ENCODE measurements at places on chromosomes 5 and 9. TPM values are rescaled to one million over a fixed set of nuclear protein-coding genes. Genes with fewer than 3 reads are reported as not detected.

PCDHGA3 gene
- 3.4 TPM for total RNA-seq

GLDC gene
- 0.49 TPM for total RNA-seq

LCN10 gene
- total RNA-seq: 8.3 TPM

SLC25A2 gene
- total RNA-seq: not detected

PCDHGA12 gene
- total RNA-seq: 10.6 TPM

PCDHGA6 gene
- 6.4 TPM for total RNA-seq

GPR150 gene
- 1.7 TPM for total RNA-seq

CCDC180 gene
- total RNA-seq: 7.6 TPM

SOWAHA gene
- not detected for total RNA-seq

ANKRD34B gene
- total RNA-seq: not detected

DNA sequence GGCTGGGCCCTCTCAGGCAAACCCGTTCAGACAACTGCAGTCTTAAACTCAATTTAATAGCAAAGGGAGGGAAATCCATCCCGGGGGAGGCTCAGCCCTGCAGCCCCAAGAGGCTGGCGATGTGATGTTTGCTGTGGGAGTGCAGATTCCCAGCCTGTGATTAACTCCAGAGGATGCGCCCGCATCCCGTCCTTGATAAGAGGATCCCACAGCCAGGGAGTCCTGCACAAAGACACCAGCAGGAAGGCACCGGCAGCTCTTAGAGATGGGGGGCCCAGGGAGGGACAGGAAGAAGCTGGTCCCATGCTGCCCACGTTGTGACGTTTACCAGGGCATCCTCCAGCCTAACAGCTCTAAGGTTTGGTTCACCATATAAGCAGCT is 64.7 kb downstream of the MRPL36 start:
- H3K27ac ChIP-seq: no peak overlapping the region
- peak; percentile 60 for DNase-seq
- no peaks in the 10 kb centered on the region for H3K36me3 ChIP-seq
- H3K4me1 ChIP-seq: no peaks in the 10 kb centered on the region
- H3K4me3 ChIP-seq: no peak overlapping the region

GRCh38 chr9:121038804-121039203 is 11.3 kb downstream of the C5 start:
- no peaks in the 10 kb centered on the region for H3K4me1 ChIP-seq
- no peaks in the 10 kb centered on the region for H3K27me3 ChIP-seq
- H3K27ac ChIP-seq: no peak overlapping the region
- H3K4me3 ChIP-seq: no peak overlapping the region

GRCh38 chr5:179407191-179408175 is 62.2 kb upstream of the ADAMTS2 start:
- peak overlapping the region; percentile 58 for H3K27ac ChIP-seq
- H3K27me3 ChIP-seq: no peaks in the 10 kb centered on the region
- H3K36me3 ChIP-seq: no peaks in the 10 kb centered on the region
- H3K4me1 ChIP-seq: peaks cover 21% of the 10 kb centered on the region
- H3K4me3 ChIP-seq: no peak overlapping the region
- peak; percentile 77 for DNase-seq

DNA sequence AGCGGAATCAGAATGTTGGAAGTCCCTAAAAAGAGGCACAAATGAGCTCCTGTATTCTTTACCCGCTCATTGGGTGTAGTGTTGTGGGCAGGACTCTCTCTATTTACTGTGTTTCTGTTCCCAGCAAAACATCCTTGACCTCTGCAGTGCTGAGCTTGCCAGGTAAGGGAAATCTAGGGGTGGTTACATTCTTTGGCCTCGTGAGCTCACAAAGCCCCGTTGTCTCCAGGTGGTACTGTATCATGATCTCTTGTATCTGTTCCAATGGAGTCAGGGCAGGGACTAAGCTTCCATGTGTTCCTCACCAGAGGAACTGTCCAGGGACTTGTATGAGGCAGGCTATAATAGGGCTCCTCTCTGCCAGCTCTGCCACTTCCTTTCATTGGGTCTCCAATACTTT is 11.8 kb upstream of the IFNA14 start:
- H3K27ac ChIP-seq: no peak overlapping the region
- H3K4me1 ChIP-seq: no peaks in the 10 kb centered on the region
- no peaks in the 10 kb centered on the region for H3K36me3 ChIP-seq

DNA sequence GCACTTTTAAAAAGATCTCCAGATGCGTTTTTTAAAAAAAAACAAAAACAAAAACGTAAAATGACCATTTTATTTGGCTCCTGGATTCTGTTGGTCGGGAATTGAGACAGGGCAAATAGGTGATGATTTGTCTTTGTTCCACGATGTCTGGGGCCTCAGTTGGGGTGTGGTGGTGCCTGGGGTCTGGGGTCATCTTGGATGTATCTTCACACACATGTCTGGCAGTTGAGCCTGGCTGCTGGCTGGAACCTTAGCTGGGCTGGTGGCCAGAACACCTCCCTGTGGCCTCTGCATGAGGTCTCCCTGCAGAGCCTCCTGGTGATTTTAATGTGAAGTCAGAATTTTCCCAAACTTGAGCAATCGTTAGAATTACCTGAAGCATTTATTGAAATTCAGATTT is 42.5 kb upstream of the BASP1 start:
- H3K36me3 ChIP-seq: no peaks in the 10 kb centered on the region
- H3K27me3 ChIP-seq: no peaks in the 10 kb centered on the region
- no peak overlapping the region for H3K4me3 ChIP-seq
- H3K4me1 ChIP-seq: peaks cover under 1% of the 10 kb centered on the region

DNA sequence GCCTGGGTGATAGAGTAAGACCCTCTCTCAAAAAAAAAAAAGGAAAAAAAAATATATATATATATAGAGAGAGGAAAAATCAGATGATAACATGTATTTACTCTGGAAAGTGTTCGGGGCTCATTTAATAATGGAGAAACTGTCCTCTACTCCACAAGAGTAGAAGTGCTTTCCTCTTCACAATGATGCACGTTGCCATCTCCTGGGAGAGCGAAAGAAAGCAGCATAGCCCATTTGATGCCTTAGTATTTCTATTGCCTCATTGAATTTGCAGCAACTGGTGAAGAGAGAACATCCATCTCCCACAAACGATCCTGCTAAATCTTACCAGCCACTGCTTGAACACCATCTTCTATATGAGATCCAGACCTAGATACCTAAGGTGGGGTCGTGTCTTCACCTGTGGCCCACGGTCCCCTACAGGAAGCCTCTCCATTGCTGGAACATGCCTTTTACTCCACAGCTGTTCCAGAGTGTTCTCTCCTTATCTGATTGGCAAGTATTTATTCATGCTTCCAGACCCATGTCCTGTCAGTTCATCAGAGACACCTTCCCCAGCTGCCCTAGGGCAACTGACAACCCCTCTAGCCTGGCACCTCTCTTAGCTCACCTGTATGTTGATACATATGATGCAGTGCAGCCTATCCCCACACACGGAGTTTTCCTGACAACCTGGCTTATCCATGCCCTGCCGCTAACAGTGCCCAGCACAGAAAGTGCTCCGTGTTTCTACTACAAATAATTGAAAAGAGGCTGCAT is 115.3 kb downstream of the MARCHF11 start:
- H3K4me3 ChIP-seq: no peak overlapping the region
- H3K27me3 ChIP-seq: no peaks in the 10 kb centered on the region
- no peaks in the 10 kb centered on the region for H3K36me3 ChIP-seq
- no peaks in the 10 kb centered on the region for H3K4me1 ChIP-seq
- no peak overlapping the region for H3K27ac ChIP-seq
- DNase-seq: no peak

DNA sequence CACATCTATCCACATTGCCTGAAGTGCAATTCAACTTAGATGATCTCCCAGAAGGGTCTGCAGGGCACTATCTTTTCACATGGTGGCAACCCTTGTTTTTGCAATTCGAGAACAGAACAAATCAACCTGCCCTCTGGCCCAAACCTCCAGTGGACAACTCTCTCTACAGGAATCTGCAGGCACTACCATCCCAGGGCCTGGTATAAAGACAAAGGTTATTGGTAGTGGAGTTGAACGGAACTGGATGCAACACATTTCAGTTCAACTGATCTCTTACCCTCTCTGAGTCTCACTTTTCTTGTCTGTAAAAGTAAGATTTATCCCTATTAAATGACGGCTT is 153.2 kb upstream of the EGFLAM start:
- no peaks in the 10 kb centered on the region for H3K4me1 ChIP-seq
- no peaks in the 10 kb centered on the region for H3K27me3 ChIP-seq
- H3K27ac ChIP-seq: no peak overlapping the region
- DNase-seq: no peak
- H3K4me3 ChIP-seq: no peak overlapping the region
- no peaks in the 10 kb centered on the region for H3K36me3 ChIP-seq

GRCh38 chr5:87392801-87393200 is 19.9 kb downstream of the CCNH start:
- H3K36me3 ChIP-seq: no peaks in the 10 kb centered on the region
- no peaks in the 10 kb centered on the region for H3K4me1 ChIP-seq
- no peak overlapping the region for H3K27ac ChIP-seq
- H3K27me3 ChIP-seq: no peaks in the 10 kb centered on the region
- no peak overlapping the region for H3K4me3 ChIP-seq

- H3K4me3 ChIP-seq: no peak overlapping the region
- no peak for DNase-seq
- H3K4me1 ChIP-seq: peaks cover 29% of the 10 kb centered on the region
- H3K27ac ChIP-seq: peak overlapping the region; percentile 51
- no peaks in the 10 kb centered on the region for H3K36me3 ChIP-seq
- no peaks in the 10 kb centered on the region for H3K27me3 ChIP-seq
Observed at GRCh38 chr9:127311239-127311741, 46.7 kb downstream of the GARNL3 start.

GRCh38 chr5:55604611-55605067 is 69.9 kb upstream of the PLPP1 start:
- H3K27me3 ChIP-seq: no peaks in the 10 kb centered on the region
- peaks cover 43% of the 10 kb centered on the region for H3K4me1 ChIP-seq
- no peak overlapping the region for H3K4me3 ChIP-seq
- no peak for DNase-seq
- H3K36me3 ChIP-seq: no peaks in the 10 kb centered on the region
- peak overlapping the region; percentile 22 for H3K27ac ChIP-seq

DNA sequence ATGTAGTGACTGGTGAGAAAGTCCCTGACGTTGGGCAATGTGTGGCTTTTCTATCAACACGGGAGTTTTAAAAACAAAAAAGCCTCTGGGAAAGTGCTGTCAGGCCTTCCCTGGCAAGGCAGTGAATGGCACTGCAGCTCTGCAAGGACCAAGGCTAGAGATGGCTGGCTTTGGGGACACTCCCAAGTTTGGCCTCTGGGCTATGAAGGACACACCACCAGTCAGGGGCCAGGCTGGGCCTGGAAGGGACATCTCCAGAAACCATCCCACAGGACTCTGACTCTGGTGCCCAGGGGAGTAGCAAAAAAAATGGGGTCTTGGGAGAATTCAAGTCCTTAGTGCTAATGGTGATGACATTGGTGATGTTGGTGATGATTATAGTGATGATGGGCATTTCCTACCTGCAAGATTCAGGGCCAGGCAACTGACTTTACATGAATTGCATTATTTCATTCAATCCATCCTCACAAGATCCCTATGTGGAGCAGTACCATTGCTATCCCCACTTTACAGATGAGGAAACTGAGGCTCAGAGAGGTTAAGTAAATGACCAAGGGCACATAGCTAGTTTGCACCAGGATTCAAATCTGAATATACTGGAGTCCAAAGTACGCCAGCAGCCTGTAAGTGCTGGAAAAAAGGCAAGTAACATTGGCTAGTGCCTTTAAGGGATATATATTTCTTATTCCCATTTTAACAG is 2.6 kb upstream of the PPARGC1B start:
- DNase-seq: no peak
- H3K27me3 ChIP-seq: no peaks in the 10 kb centered on the region
- H3K4me3 ChIP-seq: no peak overlapping the region
- no peaks in the 10 kb centered on the region for H3K36me3 ChIP-seq
- H3K4me1 ChIP-seq: peaks cover 9% of the 10 kb centered on the region
- H3K27ac ChIP-seq: no peak overlapping the region

GRCh38 chr5:95526871-95527270 is 27.9 kb downstream of the SKIC3 start:
- no peaks in the 10 kb centered on the region for H3K27me3 ChIP-seq
- DNase-seq: no peak
- H3K4me3 ChIP-seq: no peak overlapping the region
- H3K27ac ChIP-seq: no peak overlapping the region

GRCh38 chr5:14270209-14270702 is 127.1 kb downstream of the TRIO start:
- DNase-seq: peak; percentile 67
- H3K27me3 ChIP-seq: no peaks in the 10 kb centered on the region
- H3K27ac ChIP-seq: peak overlapping the region; percentile 51
- no peak overlapping the region for H3K4me3 ChIP-seq

- no peak overlapping the region for H3K27ac ChIP-seq
Observed at GRCh38 chr5:157596487-157596886, 20.9 kb upstream of the ADAM19 start.

DNA sequence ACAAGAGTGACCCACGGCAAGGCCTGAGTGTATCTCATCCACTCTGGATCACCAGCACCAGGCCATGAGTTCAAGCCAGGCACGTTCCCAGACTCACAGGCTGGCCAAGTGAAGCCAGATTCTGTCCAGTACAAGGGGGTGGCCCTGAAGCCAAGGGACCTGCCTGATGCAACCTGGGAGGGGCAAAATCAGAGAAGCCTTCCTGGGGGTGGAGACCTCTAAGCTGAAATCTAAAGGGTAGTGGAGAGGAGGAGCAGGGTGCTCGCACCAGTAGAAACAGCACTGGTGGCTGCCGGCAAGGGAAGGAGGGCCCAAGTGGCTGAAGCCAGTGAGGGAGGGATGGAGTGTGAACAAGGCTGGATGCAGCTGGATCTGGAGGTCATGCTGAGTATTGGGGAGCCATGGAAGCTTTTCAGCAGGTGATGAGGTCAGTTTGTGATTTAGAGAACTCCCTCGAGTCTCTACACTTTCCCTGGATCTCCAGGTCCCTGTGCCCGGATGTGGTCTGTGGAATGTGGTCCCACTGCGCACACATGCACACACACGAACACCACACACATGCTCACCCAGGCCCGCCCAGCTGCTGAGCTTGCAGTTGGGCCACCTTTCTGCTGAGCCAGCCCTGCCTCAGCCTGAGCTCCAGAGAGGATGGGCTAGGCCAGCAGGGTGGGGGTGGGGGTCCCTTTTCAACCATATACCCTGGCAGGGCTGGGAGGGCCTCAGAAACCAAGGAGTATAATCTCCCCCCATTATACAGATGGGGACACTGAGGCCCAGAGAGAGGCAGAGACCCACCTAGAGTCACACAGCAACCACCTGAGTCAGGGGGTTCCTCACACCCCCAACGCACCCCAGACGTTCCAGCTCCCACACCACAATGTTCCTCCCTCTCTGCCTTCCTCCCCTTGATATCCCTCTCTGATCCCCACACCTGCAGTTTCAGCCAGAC is 1.6 kb downstream of the PIP5KL1 start:
- no peaks in the 10 kb centered on the region for H3K36me3 ChIP-seq
- H3K27ac ChIP-seq: no peak overlapping the region
- peaks cover 41% of the 10 kb centered on the region for H3K4me1 ChIP-seq
- DNase-seq: no peak
- no peaks in the 10 kb centered on the region for H3K27me3 ChIP-seq
- H3K4me3 ChIP-seq: no peak overlapping the region

GRCh38 chr9:97868859-97869258 is 15.8 kb downstream of the FOXE1 start:
- H3K4me3 ChIP-seq: no peak overlapping the region
- no peaks in the 10 kb centered on the region for H3K4me1 ChIP-seq
- H3K27me3 ChIP-seq: no peaks in the 10 kb centered on the region
